ENCODE measurements at places on chromosomes 7 and 10.

- no peak overlapping the region for H3K27ac ChIP-seq
- peak; percentile 21 for DNase-seq
- no peak overlapping the region for H3K4me3 ChIP-seq
- no peaks in the 10 kb centered on the region for H3K36me3 ChIP-seq
- H3K4me1 ChIP-seq = no peaks in the 10 kb centered on the region
Observed at GRCh38 chr7:12291870-12292269, 80.8 kb downstream of the TMEM106B start.

DNA sequence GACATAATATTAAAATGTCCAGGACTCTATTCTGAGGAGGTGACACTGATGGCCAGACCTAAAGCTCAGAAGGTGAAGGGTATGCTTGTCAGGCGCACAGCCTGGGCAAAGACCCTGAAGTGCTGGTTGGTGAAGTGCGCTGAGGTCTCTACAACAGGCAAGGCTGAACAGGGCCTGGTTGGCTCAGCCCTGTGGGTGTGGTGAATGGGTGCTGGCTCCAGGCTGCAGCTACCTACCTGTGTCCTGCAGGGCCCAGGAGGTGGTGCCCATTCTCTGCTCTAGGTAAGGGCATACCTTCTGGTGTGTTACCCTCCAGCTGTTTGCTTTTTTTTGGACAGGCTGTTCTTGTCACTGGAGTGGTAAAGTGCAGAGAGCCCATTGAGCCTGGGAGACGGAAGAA, 85.1 kb downstream of the RAMP3 start:
- DNase-seq = no peak
- no peak overlapping the region for H3K4me3 ChIP-seq
- H3K27me3 ChIP-seq = peaks cover 42% of the 10 kb centered on the region

GRCh38 chr10:68327889-68328786, 3.7 kb upstream of the HNRNPH3 start:
- H3K4me3 ChIP-seq = peak overlapping the region; percentile 34
- peaks cover 23% of the 10 kb centered on the region for H3K4me1 ChIP-seq
- H3K36me3 ChIP-seq = peaks cover 9% of the 10 kb centered on the region
- peak overlapping the region; percentile 70 for H3K27ac ChIP-seq
- DNase-seq = no peak

GRCh38 chr7:141949021-141949420, 2.2 kb upstream of the CLEC5A start:
- peaks cover 2% of the 10 kb centered on the region for H3K27me3 ChIP-seq
- H3K36me3 ChIP-seq = no peaks in the 10 kb centered on the region
- no peak overlapping the region for H3K27ac ChIP-seq
- peaks cover 6% of the 10 kb centered on the region for H3K4me1 ChIP-seq
- H3K4me3 ChIP-seq = no peak overlapping the region

- H3K4me1 ChIP-seq = peaks cover 48% of the 10 kb centered on the region
- H3K27me3 ChIP-seq = no peaks in the 10 kb centered on the region
- no peak for DNase-seq
- peaks cover 33% of the 10 kb centered on the region for H3K36me3 ChIP-seq
Observed at GRCh38 chr7:104950754-104951153, 63.3 kb upstream of the KMT2E start.

- H3K27me3 ChIP-seq = peaks cover 15% of the 10 kb centered on the region
- DNase-seq = no peak
- H3K27ac ChIP-seq = no peak overlapping the region
- no peak overlapping the region for H3K4me3 ChIP-seq
Observed at GRCh38 chr7:28575241-28575643, 162.9 kb downstream of the CREB5 start.

- H3K4me1 ChIP-seq = no peaks in the 10 kb centered on the region
- H3K36me3 ChIP-seq = peaks cover 39% of the 10 kb centered on the region
- H3K27me3 ChIP-seq = no peaks in the 10 kb centered on the region
- H3K27ac ChIP-seq = no peak overlapping the region
- no peak for DNase-seq
Observed at GRCh38 chr10:16742165-16742960, 74.9 kb downstream of the RSU1 start.

DNA sequence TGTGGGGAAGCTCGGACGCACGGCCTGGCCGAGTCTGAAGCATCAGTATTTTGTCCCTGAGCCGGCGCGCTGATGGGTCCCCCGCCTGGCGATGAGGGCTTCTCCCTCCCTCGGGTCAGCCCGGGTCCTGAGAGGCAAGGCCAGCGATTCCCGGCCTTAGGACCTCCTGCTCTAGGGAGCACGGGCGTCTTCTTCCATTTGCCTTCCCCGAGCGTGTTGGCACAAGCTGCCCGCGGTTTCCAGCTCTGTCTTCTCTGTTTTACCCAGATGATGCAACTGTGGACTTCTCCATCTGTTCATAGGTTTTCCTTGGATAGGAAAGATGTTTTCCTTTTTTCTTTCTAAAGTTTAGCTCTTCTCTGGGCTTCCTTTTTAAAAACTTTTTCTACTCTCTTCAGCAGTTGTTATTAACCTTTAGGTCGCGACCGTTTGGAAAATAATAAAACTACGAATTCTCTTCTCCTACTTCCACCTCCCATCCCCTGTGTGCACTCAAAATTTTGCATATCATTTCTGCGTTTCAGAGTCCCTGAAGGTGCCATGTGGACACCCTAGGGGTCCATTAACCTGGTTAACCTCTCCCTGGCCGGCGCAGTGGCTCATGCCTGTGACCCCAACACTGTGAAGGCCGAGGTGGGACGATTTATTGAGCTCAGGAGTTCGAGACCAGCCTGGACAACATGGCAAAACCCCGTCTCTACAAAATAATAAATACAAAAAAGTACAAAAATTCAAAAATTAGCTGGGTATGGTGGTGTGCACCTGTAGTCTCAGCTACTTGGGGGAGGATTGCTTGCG, 1.4 kb upstream of the SLC25A28 start:
- H3K27ac ChIP-seq = peak overlapping the region; percentile 96
- H3K27me3 ChIP-seq = no peaks in the 10 kb centered on the region
- peaks cover 32% of the 10 kb centered on the region for H3K4me1 ChIP-seq
- peaks cover 18% of the 10 kb centered on the region for H3K36me3 ChIP-seq
- peak overlapping the region; percentile 96 for H3K4me3 ChIP-seq

DNA sequence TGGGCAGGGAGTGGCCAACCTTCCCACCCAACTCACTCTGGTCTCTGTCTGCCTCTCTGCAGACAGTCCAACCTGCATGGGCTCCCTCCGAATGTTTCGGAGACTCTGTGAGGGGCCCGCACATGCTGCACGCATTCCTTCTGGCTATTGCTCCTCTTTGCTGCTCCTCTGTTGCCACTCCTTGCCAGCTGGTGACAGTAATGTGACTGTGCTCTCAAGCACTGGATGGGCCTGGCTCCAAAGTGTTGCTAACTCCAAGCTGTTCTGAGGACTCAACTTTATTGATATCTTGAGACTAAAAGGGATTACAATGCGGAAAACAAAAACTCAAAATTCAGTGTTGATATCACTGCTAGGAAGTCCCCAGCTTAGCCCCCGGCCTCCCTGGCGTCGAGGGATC, 105.4 kb upstream of the KIF5B start:
- no peaks in the 10 kb centered on the region for H3K4me1 ChIP-seq
- no peak overlapping the region for H3K4me3 ChIP-seq
- no peak for DNase-seq
- no peaks in the 10 kb centered on the region for H3K27me3 ChIP-seq

DNA sequence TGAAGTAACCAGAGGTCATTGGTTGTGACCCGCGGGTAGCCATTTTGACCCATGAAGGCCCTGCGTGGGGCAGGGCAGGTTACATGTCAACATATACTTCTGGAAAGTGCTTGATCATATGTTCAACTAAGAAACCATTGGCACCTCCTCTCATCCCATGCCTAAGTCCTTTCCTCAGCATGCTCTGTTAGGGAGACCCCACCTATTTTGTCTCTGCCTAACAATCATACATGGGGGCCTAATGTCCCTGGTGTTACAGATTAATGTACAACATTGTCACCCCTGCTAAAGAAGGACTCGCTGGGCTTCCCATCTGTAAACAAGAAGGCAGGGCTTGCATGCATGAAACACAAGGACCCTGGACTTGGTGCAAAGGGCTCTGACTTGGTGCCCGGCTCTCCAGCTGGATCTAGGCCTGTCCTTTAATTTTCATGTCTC, 133.7 kb upstream of the TNS3 start:
- no peak overlapping the region for H3K4me3 ChIP-seq
- no peaks in the 10 kb centered on the region for H3K36me3 ChIP-seq
- no peak overlapping the region for H3K27ac ChIP-seq
- no peaks in the 10 kb centered on the region for H3K27me3 ChIP-seq
- no peaks in the 10 kb centered on the region for H3K4me1 ChIP-seq

DNA sequence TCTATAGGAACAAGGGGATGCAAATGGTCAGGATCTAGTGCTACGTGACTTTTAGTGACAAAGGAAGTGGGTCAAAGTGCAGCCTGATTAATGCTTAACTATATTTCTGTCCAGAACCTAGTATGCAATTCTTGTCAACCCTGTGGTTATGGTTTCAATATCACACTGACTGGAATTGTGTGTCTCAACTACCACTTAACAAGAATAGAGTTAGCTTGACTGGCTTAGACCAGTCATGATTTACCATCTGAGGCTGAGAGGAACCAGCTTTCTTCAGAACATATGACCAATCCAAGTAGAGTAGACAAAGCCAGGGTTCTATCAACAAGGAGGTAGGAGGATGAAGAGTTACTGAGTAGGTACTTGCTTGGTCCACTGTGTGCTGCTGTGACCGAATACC, 54.4 kb downstream of the MYPN start:
- H3K4me1 ChIP-seq = peaks cover 5% of the 10 kb centered on the region
- no peak overlapping the region for H3K27ac ChIP-seq
- H3K36me3 ChIP-seq = no peaks in the 10 kb centered on the region
- DNase-seq = no peak

DNA sequence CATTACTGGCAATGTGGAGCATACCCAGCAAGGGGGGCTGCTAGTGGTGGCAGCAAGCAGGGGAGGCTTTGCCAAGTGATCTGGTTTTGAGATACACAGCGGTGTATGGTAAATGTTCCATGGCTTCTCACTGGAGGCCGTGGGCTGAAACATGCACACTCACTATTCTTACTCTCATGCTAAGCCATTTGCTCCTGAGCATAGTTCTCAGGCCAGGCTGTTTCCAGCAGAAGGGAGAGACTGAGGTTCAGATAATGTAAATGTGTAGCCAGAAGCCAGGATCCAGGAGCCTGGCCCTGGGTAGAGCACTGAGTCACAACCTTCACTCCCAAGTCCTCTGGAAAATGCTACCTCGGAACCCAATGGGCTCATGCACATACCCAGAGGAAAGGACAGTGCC, 757.9 kb downstream of the GRID1 start:
- H3K4me1 ChIP-seq = peaks cover 36% of the 10 kb centered on the region
- H3K4me3 ChIP-seq = no peak overlapping the region
- no peaks in the 10 kb centered on the region for H3K36me3 ChIP-seq
- H3K27me3 ChIP-seq = no peaks in the 10 kb centered on the region

DNA sequence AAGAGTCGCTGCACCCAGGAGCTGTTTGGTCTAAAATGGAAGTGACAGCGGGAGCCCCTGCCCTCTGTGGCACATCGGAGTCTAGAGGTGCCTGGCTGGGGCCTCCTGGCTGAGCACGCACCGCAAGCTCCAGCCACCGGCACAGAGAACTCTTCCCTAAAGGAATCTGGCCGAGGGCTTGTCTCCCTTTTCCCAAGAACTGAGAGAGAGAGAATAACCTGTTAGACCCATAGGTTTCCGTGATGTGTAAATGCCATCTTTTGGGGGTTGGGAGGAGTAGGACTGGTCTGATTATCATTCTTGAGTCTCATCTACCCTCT, 47.3 kb downstream of the PROSER2 start:
- peaks cover 17% of the 10 kb centered on the region for H3K4me1 ChIP-seq
- H3K27ac ChIP-seq = no peak overlapping the region
- H3K36me3 ChIP-seq = no peaks in the 10 kb centered on the region
- DNase-seq = no peak
- H3K4me3 ChIP-seq = no peak overlapping the region

DNA sequence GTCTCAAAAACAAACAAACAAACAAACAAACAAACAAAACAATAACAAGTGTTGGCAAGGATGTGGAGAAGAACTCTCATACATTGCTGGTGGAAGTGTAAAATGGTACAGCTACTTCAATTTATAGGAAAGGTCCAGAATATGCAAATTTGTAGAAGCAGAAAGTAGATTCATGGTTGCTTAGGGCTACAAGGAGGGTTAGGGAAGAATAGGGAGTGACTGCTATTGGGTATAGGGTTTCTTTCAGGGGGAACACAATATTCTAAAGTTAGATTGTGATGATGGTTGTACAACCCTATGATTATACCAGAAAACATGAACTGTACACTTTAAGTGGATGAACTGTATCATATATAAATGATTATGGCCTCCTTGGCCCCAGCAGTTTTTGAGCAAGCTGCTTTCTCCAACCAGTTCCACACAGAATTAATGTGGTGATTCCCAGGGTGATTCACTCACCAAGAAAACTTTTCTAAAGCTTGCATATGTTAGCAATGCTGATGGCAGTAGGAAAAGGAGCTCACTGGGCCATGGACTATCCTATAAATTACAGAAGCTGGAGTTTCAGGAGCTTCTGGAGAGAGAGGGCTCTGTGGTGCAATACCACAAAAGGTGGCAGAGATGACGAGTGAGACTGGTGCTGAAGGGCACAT, 52.8 kb upstream of the KCNIP2 start:
- H3K4me1 ChIP-seq = peaks cover 10% of the 10 kb centered on the region
- H3K36me3 ChIP-seq = peaks cover 4% of the 10 kb centered on the region
- H3K27ac ChIP-seq = no peak overlapping the region
- no peak for DNase-seq
- H3K4me3 ChIP-seq = no peak overlapping the region

- peaks cover 27% of the 10 kb centered on the region for H3K4me1 ChIP-seq
- DNase-seq = peak; percentile 16
Observed at GRCh38 chr7:143493751-143494150, 16.1 kb downstream of the TAS2R41 start.

GRCh38 chr7:4133491-4134044, 548.5 kb upstream of the FOXK1 start:
- H3K27me3 ChIP-seq = no peaks in the 10 kb centered on the region
- no peak overlapping the region for H3K27ac ChIP-seq
- H3K36me3 ChIP-seq = no peaks in the 10 kb centered on the region
- no peak for DNase-seq

DNA sequence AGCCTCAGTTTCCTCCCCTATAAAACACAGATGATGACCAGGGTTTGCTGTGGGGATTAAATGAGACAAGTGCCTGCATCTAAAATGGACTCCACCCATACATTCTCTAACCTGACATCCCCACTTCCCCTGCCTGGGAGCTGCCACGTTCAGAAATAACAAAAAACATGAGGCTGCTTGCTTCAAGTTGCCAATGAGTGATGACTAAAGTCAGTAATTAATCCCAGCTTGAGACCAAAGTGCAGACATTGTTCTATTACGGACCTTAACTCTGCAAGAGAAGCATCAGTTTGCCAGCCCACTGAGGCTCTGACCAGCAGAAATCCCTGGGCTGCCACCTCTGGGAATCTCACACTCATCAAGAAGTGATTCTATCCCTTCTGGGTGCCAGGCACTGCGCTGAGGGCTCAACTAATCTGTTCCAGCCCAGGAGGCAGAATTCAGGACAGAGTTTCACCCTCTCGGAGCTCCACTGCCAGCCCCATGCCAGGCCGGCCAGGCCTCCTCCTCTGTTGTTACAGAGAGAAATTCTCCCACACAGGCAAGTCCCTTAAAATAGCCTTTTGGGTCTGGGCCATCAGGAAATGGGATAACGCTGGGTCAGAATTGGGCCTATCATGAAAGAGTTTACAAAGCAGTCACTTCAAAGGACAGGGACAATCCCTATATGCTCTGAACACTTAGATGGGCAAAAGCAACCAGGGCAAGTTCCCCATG, 11.4 kb downstream of the SH3PXD2A start:
- no peak overlapping the region for H3K4me3 ChIP-seq
- no peak for DNase-seq
- H3K27ac ChIP-seq = no peak overlapping the region
- H3K27me3 ChIP-seq = peaks cover 3% of the 10 kb centered on the region

- no peak overlapping the region for H3K4me3 ChIP-seq
- H3K27ac ChIP-seq = no peak overlapping the region
- DNase-seq = no peak
- H3K27me3 ChIP-seq = peaks cover 7% of the 10 kb centered on the region
- H3K36me3 ChIP-seq = no peaks in the 10 kb centered on the region
Observed at GRCh38 chr10:117255835-117256460, 15.0 kb downstream of the SLC18A2 start.

Measured in activated CD4-positive, alpha-beta T cell treated with anti-CD3 and anti-CD28 coated beads for 36 hours (primary cell).